ENCODE measurements at places on chromosomes 5 and 9.

DNA sequence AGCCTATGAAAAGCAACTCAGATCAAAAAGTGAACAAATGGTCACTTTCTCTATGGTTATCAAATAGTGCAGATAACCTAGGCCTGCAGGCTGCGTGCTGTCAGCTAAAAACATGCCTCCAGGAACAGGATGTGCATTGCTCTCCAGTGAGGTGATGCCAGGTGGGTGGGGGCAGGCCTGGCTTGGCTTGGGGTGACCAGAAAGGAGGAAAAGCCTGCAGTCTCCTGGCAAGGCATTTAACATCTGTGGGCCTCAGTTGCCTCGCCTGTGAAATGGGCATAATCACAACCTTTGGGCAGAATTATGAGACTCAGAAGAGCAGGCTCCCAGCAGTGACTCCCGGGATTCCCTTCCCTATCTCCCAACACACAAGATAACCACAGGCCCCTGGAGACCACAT lies 135.9 kb downstream of the COL23A1 start:
- no peak for DNase-seq

GRCh38 chr9:132733260-132733815 lies 63.1 kb downstream of the GTF3C4 start:
- DNase-seq = peak; percentile 74

DNA sequence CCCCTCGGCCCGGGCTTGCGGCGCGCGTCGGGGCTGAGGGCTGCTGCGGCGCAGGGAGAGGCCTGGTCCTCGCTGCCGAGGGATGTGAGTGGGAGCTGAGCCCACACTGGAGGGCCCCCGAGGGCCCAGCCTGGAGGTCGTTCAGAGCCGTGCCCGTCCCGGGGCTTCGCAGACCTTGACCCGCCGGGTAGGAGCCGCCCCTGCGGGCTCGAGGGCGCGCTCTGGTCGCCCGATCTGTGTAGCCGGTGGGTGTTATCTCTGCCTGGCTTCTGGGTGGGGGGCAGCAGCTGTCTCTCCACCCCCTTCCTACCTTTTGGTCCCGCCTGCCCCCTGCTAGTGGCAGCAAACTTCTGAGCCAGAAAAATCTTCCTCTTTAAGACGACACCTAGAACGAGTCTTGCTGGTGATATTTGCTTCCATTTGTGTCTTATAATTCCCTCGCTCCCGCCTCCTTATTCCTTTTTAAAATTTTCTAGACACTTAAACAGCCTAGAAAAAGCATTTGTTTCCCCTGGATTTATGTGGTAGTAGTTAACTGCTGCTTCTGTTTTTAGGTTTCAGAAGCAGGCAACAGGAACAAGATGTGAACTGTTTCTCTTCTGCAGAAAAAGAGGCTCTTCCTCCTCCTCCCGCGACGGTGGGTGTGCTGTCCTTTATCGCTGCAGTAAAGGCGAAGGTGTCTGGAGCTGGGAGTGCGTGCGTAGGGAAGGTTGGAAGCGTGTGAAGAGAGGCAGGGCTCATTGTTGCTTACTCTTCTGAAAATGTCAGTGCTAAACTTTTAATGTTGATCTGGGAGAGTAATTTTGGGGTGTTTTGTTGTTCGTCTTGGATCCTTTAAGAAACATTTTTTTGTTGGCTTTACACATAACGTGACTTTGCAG lies 554 bp downstream of the JAK2 start:
- peak; percentile 56 for DNase-seq

DNA sequence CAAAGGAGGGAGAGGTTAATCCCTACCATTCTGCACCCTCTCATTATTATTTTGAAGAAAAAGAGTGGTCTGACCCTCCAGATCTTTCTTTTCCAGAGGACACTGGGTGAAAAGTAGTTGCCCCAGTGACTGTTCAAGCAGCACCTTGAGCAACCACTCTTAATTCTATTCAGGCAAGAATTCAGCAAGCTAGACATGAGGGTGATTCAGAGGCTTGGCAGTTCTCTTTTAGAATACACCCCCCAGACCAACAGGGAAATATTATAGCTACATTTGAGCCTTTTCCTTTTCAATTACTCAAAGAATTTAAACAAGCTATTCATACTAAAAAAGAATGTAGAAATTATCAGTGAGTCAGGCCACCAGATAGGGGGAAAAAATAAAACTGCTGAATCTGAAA lies 178.3 kb downstream of the MRPS30 start:
- DNase-seq = no peak

DNA sequence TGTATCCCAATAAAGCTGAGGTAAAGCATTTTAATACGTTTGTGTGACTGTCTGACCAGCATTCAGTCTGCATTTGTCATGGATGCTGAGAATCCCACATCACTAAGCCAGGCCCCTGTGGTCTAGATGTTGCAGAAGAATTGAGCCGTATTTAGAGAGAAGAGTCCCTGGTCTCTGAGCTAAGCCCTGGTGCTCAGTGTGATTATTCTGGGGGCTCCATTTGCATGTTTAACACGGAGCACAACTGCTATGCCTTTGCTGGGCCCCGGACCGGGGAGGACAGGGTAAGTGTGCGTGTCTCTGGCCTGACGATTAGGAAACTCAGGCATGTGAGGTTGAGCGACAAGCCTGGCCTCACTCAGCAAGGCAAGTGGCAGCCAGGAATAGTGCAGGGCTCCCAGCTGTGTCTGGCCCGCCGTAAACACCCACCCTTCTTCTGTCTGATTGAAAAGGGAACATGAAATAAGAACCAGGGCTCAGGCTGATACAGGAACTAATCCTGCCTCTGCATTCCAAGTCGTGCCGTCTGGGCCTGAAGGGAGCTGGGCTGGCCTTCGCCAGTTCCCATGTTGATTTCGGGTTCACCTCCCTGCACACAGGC lies 22.3 kb downstream of the FAM78A start:
- peak; percentile 70 for DNase-seq

DNA sequence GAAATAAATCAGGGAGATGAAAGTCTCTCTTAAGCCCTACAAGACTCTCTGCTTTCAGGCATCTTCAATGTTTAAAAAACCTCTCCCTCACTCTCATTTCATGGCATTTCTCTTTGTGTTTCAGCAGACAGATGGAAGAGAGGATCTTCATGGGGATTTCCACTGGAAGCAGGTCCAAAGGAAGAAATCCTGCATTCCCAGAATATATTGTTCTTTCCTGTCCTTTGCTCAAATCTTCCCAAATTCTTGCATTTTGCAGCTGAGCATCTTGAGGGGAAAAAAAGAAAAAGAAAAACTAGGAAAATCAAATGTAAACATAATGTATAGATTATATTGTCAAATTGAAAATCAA lies 382.2 kb downstream of the ENC1 start:
- DNase-seq = no peak

DNA sequence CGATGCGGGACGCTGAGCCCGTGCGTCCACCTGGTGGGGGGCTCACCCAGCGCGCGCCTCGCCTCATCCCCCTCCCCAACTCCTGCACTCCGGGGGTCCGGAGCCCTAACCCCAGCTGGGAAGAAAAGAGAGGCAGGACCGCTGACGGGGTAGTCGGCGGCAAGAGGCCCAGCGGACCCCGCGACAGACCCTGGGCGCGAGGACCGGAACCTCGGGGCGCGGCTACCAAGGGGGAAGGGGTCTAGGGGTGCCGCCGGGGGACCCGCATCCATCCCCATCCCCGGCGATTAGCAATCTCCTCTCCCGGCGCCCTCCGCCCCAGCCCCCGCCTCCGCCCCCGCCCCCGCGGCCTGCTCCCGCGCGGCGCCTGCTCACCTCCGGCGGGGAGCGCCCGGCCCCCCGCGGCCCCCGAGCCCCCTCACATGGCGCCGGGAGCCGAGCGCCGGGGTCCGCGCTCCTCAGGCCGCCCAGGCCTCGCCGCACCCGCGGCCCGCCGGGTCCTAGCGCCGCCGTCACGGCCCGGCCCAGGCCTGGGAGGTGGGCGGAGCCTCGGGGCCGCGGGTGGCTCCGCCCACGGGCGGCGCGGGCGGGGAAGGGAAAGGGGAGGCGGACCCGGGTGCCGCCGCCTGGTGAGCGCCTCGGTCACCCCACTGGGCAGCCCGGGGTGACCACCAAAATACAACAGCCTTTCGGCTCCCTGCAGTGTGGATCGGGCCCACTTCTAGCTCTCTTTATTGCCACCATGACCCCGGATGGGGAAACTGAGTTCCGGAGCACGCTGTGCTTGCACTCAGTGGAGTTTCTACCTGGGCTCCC lies at the start of gene ST6GALNAC6:
TSS of gene ST6GALNAC6 (minus strand) at position 476 of the 816 bp plus-strand sequence. CDS start 1,622 bp downstream, outside the sequence.
- DNase-seq = peak; percentile 48

GRCh38 chr9:136886610-136887597 lies 588 bp downstream of the TRAF2 start:
- DNase-seq = no peak

GRCh38 chr5:140342896-140343295 lies 3.5 kb downstream of the HBEGF start:
- DNase-seq = no peak

DNA sequence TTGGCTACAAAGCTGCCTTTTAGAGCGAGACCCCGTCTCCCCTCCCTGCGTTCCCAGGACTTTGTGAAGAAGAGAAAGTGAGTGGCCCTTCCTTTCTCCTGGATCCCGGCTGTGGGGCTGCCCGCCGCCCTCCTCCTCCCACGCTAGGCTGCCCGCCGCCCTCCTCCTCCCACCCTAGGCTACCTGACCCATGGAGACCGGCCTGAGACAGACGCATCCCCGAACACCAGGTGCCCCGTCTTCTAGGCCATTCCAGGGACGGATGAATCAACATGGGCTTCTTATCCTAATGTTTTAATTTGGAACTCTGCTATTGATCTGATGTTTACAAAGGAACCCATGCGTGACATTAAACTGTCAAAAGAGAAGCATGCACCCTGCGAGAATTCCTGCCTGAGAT lies 117.3 kb upstream of the LPCAT1 start:
- DNase-seq = no peak

DNA sequence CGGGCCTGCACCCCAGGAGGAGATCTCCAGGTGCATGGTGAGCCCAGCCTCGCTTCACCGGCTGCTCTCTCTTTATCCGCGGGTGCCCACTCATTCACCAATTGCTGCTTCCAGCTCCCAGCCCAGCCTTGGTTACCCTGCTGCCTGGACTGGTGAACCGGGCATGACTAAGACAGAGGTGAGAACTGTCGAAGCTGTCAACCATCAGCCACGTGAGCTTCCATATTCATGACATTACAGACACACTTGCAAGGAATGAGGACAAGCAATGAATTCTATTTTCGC lies 220.5 kb downstream of the ROR2 start:
- no peak for DNase-seq

- DNase-seq = no peak
Measured at GRCh38 chr9:121450241-121450640, 49.4 kb downstream of the GGTA1 start.

DNA sequence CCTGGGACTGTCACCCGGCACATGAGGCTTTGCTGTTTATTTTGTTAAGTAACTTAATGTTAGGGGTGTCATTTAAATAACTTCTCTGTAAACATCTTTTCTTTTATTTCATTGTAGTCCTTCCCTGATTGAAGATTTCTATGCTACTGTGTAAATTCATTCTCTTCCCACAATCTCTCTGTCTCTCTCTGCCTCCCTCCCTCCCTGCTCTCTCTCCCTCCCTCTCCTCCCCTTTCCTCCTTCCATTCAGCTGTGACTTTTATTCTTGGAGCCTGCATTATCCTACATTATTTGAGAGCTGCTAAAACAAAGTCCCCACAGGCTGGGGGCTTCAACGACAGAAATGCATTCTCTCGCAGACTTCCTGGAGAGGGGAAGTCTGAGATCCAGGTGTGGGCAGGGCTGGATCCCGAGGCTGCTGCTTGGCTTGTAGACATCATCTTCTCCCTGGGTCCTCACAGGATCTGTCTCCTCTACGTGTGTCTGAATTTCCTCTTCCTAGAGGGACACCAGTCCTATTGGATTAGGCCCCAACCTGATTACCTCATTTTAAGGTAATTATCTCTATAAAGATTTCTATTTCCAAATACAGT lies 18.4 kb downstream of the UBE2QL1 start:
- no peak for DNase-seq

- DNase-seq = no peak
Measured at GRCh38 chr5:119666542-119666941, 37.2 kb downstream of the FAM170A start.

GRCh38 chr9:87275047-87275725 lies 222.5 kb upstream of the DAPK1 start:
- DNase-seq = no peak

- DNase-seq = no peak
Measured at GRCh38 chr5:44387921-44388320, 1.3 kb downstream of the FGF10 start.

DNA sequence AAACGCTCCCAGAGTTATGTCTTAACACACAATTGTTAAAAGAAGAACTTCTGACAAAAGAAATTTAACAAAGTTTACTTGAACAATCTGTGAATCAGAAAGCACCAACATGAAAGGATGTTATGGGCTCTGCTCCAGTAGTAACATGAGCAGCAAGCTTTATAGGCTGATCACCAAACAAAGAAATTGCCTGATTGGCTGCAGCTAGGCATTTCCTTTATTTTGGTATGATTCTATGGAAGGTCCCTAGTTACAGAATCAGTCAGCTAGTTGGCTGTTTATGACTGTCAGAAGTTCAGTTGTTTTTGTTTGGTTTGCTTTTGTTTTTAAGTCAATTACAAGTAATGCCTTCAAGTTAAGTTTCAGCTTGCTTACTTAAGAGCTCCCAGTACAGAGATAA lies 102.4 kb upstream of the SMC2 start:
- no peak for DNase-seq

DNA sequence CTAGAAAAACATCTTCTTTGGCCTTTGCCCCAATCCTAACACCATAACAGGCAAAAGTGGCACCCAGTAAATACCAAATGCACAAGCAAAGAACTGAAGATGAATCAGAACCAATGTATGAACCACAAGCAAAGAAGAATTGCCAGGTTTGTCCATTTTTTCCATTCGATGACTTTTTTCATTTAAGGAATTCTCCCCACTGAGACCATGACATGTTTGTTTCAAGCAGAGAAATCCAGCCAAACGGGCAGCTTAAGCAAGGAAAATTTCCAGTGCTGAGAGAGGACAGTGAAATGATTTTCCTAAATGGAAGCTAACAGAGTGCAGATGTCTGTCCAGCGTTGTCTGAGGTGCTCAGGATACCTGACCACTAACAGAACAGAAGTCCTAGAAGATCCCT lies 203.7 kb downstream of the ADAMTS12 start:
- DNase-seq = no peak

- peak; percentile 50 for DNase-seq
Measured at GRCh38 chr9:110069326-110070248, 138.4 kb downstream of the C9orf152 start.

DNA sequence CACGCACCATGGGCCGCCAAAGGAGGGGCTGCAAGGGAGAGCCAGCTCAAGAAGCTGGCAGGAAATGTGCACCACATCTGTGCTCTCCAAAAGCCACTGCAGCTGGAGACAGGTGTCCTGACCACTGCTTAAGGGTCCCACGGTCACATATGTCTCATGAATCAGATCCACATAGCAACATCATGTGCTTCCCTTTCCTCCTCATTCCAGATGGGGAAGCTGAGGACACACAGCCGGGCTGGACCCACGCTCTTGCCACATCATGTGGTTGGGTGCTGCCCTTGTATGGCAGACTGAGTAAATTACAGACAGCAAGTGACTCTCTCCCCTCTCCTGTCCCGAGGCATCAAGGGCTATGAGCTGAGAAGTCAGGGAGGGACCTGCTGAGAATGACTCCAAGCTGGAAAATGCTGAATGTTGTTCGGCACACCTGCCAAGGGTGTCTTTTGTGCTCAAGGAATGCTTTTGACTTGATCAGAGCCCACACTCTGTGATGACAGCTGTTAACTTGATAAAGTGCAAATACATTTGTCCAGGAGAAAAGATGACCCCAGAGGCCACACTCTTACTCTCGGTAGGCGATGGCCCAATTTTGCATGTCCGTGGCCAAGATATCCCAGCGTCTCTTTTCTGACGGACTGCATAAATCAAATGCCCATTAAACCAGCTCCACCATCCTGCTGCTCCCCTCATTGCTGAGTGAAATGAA lies 58.2 kb downstream of the NSUN2 start:
- DNase-seq = no peak

Measured in trophoblast cell (in vitro differentiated cells and primary cell).